ENCODE measurements at places on chromosomes 3 and 15.

GRCh38 chr3:9196020-9196419 lies 53.4 kb downstream of the SRGAP3 start:
- no peak for DNase-seq

DNA sequence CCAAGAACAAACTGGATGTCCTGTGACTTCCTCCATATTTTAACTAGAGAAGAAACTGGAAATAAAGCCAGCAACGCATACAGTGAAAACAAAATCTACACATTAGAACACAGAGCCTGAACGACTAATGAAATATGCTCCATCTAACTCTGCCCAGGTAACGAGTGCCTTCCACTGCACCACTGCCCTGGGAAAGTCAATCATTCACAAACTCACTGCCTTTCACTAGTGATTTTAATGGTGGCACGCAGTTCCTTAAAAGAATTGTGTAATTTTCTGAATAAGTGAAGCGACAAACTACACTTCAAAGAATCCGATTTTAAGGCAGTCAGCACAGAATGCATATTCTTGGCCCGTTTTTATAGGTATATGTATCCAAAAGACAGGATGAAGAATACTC lies 416.0 kb downstream of the SHQ1 start:
- DNase-seq, result no peak

- no peak for DNase-seq
Observed at GRCh38 chr15:62103431-62103830, 36.7 kb downstream of the C2CD4A start.

DNA sequence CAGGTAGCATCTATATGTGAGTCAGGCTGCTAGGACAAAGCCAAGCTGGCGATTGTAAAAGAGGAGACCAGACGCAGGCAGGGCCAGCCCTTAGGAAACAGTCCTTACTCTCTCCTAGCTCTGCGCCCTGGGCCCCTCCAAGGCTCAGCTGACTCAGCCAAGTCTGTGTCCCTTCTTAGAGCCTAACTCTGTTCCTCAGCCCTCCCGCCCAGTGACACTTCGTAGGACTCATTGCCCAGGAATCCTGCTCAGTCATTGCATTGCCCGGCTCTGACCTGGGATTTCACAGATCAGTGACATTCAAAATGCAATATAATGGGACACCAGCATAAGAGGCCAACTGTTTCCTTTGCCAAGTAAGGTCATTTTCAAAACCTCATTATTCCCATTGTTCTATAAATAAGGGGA lies 244.2 kb downstream of the TLE3 start:
- DNase-seq, result no peak

DNA sequence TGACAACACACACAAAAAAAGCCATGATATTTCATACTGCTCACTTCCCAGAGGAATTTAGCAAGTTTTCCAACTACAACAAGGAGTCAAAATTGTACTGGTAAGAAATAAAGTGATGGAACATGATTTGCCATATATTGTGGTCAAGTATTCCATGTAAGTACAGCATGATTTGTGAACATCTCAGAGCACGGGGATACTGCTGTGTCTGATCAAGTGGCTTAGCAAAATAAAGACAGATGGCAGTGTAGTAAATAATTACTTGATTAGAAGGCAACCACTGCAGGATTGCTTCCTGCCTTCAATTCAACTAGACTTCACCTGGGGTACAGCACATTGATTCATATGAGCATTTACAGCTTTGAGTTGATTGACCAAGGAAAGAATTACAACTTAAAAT lies 51.6 kb upstream of the DUT start:
- no peak for DNase-seq
